ENCODE measurements at places on chromosomes 1 and 21.

DNA sequence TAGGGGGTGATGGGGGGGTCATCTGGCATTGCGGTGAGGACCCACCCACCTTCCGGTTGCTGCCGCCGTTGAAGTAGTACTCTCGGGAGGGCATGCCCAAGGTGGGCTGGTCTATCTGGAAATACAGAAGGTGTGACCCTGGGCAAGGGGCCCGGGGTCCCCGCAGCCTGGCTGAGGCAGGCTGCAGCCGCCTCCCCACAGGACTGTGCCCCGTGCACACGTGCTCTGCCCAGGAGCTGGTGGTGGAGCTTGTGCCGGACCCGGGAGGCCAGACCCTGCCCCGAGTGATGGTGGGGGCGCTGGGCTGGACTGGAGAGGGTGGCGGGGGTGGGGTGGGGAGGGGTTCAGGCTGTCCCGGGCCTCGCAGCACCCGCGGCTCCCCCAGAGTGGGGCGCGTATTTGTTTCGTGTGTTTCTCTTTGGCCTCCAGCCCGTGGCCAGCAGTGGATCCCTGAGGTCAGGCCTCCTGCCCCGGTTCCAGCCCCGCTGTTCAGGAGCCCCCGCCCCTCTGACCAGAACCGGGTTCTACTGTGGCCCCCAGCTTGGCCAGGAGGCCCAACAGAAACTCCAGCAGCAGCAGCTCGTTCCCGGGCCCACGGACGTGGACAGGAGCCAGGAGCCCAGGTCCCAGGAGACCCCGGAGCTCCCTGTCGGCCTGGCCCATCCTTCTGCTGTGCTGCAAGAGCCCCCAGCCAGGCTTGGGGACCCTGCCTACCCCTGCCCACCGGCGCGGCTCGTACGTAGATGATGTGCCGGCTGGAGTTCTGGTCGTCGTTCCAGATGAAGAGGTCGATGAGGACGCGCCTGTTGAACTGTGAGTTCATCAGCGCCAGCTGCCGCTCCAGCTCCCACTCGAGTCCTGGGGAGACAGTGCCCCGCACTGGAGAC lies 19.2 kb downstream of the PRXL2B start:
- no peak for DNase-seq

DNA sequence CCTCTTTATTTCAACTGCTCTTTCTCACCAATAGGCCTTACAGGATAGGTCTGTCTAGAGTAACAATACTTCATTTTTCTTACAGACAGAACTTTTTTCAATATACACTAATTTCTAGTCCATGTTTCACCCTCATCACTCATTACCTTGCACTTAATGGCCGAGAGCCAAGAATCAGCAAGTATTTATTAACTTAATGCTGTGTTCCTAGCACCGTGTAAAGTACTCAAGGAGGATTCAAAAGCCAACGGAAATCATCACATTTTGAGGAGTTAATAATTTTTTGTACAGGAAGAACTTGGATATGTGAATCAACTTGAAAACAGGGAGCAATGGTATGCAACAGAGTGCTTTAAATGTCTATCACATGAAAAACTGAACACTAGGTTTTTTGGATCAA lies 102.0 kb downstream of the PTPN14 start:
- no peak for DNase-seq

DNA sequence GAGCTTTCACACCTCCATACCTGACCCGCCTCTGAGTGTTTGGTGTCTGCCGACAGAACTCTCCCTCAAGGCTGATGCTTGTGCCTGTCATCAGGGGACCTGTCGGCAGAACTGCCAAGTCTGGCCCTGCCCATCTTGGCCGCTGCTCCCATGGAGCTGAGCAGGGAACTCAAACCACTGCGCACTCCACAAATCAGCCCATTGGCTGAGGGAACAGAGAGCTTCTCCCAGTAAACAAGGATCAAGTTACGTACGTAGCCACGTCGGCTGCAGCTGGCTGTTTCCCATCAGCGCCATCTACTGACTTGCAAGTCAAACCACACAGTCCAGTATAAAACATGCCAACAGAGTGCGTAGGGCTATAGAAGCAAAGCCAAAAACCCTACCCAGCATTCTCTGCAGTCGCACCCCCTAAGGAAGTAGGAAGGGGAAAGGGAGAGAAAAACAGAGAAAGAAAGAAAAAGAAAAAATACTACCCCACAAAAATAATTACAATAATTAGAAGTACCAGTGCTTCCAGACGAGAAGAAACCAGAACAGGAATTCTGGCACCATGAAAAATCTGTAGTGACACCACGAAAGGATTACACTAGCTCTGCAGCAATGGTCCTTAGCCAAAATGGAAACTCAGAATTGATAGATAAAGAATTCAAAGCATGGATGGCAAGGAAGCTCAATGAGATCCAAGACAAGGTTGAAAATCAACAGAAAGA lies 13.1 kb downstream of the KRTAP13-1 start:
- peak; percentile 1 for DNase-seq

- no peak for DNase-seq
Measured at GRCh38 chr1:48026275-48026674, 29.1 kb upstream of the TRABD2B start.

DNA sequence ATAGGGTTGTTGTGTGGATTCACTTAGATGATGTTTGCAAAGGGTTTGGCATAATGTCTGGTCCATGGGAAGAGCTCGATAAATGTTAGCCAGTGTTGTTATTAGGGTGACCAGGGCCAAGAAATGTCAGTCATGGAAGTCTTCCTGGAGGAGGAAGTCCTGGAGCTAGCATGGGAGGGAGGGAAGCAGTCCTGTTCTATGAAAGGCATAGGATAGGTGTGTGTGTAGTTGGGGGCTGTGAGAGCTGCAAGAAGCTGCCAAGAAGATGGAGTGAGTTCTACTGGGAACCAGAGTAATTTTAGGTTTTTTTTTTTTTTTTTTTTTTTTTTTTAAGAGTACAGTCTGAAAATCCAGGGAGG lies 4.7 kb downstream of the LGR6 start:
- no peak for DNase-seq

GRCh38 chr1:186670297-186671135 lies 9.7 kb downstream of the PTGS2 start:
- no peak for DNase-seq
